ENCODE measurements at places on chromosomes 11 and 22.

GRCh38 chr11:89421718-89422117 is 69.5 kb downstream of the NOX4 start:
- no peak for DNase-seq

DNA sequence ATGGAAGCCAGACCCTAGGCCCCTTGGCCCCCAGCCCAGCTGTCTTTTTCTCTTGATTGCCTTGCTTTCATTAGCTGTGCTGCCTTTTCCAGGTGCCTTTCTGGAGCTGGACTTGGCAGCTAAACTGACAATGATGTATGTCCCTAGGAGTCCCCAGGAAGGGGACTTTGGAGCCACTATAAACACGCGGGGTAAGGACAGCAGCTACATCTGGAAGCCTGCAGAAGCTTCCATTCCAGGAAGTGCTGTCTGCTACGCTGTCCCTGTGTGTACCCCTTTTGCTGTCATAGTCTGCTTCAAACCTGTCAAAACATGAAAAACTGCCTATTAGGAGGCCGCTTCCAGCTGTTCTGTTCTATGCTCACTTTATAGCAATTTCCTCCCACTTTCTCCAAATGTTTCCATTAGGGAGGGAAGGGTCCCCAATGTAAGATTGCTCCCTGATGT is 153.3 kb upstream of the RAG2 start:
- no peak for DNase-seq

GRCh38 chr22:29096736-29097669 is 24.2 kb downstream of the KREMEN1 start:
- DNase-seq = no peak

DNA sequence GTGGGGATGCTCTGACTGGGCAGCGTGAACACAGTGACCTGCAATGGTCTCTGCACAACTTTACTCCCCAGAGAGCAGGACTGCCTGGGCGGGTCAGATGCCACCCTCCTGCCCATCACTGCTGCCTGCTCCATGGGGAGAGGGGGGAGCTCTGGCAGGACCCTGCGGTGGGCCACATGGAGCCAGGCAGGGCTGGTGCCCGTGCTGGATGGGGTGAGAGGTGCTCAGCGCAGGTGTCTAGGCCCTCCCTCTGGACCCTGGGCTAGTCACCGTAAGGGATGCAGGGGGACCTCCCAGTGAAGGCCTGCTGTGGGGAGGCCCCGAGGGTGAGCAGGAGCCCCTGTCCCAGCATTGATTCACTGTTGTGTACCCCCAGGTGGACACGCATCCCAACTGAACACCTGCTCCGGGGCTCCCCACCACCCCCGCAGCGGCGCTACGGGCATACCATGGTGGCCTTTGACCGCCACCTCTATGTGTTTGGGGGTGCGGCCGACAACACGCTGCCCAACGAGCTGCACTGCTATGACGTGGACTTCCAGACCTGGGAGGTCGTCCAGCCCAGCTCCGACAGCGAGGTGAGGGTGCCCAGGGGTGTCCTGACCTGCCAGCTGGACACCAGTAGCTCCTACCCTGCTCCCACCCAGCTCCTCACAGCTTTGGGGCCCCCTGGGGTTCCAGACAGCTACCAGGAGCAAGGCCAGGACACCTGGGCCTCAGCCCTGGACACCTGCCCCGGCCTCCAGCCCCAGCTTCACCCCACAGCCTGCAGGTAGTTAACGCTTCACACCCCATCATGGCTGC is 9.4 kb downstream of the LZTR1 start:
- DNase-seq = no peak

DNA sequence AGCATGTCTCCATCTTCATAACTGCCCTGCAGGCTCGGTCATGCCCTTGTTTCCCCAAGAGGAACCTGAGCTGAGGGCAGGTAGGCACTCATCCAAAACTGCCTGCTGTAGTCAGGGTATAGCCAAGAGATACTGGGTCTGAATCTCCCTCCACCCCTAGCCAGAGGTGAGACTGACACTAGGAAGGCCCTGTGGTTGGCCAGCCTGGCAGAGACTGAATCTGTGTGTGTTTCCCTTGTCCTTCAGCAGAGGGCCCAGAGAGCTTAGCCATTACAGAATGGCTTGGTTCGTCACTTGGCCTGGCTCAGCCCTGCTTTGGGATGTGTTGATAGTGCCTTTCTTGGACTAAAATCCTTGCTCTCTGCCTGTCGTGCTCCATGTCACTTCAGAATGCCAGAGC is 79.3 kb upstream of the SUSD2 start:
- no peak for DNase-seq

DNA sequence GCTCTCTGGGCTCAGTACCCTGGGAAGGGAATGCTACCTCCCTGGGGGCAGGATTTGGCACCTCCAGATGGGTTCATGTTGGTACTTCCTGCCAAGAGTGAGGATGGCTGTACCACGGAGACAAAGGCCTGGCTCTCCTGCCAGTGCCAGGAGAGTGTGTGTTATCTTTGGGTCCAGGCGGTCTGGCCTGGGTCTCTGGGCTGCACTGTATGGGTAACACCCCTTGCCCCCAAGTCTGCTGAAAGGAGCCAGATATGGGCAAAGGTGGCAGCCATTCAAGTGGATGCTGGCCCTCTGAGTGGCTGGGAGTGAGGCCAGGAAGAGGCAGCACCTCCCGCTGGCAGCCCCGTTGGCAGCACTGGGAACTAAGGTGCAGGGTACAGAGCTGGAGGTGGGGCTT is 91.5 kb downstream of the NECTIN1 start:
- no peak for DNase-seq

- DNase-seq = no peak
Measured at GRCh38 chr11:43523632-43524031, 156.9 kb upstream of the HSD17B12 start.

DNA sequence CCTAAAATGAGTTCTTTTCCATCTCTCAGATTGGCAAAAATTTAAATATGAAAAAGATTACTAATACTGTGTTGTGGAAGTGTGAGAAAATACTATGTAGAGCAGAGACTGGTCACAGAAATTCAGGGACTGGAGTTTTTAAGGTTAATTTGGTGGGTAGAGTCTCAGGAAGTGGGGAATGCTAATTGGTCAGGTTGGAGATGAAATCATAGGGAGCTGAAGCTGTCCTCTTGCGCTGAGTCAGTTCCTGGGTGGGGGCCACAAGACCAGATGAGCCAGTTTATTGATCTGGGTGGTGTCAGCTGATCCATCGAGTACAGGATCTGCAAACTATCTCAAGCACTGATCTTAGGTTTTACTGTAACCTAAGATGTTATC is 29.4 kb upstream of the TMEM86A start:
- no peak for DNase-seq

DNA sequence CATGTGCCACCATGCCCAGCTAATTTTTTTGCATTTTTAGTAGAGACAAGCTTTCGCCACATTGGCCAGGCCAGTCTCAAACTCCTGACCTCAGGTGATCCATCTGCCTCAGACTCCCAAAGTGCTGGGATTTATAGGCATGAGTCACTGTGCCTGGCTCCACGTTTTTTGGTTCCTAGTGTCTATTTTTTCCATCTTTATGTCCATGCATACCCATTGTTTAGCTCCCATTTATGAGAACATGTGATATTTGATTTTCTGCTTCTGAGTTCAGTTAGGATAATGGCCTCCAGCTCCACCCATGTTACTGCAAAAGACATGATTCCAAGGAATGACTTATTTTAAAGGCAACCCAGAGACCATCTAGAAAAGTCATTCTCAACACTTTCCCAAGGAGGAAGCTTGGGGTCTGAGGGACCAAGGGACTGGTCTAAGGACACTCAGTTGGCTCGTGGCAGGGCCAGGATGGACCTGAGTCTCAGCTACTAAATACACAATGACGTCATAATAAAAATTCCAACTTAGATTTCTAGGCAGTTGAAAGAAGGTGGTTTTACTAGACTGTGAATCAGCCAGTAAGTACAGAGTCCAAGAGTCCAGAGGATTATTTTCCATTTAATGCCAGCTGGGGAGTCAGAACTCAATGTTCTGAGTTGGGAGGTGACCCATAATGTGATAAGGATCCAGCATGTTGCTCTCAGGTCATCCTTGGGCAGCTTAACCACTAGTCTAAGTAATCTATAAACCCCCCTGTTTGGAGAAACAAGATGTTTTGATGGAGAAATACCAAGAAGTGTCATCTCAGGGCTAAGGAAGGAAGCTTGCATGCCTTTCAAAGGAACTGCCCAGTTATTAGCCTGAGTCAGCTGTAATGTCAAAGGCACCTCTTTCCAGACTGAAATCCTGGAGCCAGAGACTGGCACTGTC is 39.4 kb downstream of the ABTB2 start:
- DNase-seq = peak; percentile 76

GRCh38 chr11:123103326-123103980 is 41.5 kb upstream of the HSPA8 start:
- DNase-seq = peak; percentile 91

- no peak for DNase-seq
Measured at GRCh38 chr11:33225371-33225770, 31.8 kb upstream of the HIPK3 start.

DNA sequence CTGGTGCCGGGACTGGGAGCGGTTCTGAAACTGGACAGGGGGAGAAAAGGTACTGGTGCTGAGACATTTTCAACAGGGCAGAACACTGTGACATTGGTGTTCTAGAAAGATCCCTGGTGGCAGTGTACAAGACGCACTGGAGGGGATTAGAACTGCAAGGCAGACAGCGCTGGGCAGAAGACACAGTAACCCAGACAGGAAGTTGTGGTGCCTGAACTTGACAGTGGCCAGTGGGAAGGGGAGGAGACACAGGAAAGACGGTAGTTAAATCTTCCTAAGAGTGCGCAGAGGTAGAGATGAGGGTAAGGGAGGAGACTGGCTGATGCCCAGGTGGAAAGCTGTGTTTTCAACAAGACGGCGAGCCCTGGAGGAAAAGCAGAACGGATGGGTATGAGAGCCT is 24.5 kb downstream of the FAM227A start:
- DNase-seq = no peak

DNA sequence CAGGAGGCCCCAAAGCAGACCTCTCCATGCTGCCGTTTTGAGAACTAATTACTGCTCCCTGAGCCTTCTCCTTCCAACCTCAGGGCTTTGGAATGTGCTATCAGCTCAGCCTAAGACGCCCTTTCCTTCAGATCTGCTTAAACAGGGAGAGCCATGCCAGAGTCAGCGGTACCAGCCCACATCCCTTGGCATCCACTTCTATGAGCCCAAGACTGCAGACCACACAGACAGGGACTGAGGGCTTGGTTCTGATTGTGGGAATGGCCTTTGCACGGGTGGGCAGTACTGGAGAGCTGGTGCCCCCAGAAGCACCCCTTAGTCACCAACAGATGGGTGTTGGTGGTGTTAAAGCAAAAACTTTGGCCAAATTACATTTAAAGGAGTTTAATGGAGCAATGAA is 146.5 kb downstream of the TTC17 start:
- no peak for DNase-seq

DNA sequence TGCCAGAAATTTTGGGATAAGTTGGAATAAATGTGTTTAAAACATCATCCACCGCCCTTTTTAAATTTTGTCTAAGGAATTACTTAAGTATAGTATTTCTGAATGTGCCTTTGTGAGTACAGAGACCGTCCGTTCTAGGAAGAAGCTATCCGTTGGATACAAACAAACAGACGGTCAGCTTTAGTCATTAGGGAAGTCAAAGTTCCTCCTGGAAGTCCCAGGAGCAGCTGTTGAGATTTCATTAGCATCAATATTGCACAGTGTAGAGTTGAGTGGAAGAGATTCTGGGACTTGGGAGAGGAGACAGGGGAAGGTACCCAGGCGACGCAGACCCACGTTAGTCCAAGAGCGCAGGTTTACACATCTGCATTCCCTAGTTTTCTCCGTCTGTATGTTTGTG is 15.7 kb upstream of the ADSL start:
- DNase-seq = no peak

DNA sequence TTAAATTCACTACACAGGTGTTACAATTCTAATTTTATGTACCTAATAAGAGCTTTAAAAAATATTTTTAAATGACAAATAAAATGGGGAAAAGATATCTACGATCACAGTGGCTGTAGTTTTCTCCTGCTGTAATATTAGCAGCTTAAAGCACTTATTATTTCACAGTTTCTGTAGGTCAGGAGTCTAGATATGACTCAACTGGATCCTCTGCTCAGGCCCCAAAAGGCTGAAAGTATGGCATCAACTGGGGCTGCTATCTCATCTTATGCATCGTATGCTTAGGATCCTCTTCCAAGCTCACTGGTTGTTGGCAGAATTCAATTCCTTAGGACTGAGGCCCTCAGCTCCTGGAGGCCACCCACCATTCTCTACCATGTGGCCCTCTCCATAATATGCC is 12.8 kb downstream of the FBXO3 start:
- DNase-seq = no peak

GRCh38 chr11:117019871-117020270 is 78.4 kb downstream of the SIK3 start:
- DNase-seq = no peak

GRCh38 chr22:17890245-17890671 is 116.0 kb upstream of the BID start:
- no peak for DNase-seq

DNA sequence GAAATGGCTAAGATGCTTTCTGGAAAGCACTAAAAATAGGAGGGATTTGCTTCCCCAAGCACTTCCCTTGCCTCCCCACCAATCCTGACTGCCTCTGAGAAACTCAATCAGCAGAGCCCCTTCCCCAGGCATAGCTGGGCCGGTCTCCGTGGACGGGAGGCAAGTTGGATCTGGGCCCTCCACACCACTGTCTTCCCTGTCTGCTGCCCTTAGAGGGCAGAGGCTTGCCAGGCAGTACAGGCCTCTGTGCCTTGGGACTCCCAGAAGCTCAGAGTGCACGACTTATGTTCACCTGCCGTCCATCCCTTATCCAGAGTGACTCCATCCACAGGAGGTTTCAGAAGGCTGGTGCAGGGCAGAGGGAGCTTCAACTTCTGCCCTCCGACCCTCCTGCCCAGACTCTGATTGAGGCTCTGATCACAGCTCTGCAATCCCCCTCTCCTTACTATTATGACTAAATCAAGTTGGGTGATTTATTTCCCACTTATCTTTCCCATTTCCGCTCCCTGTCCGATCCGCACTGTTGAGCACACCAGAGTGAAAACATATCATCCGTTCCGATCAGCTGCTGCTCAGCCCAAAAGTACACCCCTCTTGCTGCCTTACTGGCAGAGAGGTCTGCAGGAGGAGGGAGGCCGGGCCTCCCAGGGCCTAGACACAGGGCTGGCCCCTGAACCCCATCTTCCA is 71.8 kb downstream of the DSCAML1 start:
- no peak for DNase-seq

Data from fibroblast of lung (primary cell).